Stimulated activated CD8-positive, alpha-beta memory T cell treated with anti-CD3 and anti-CD28 coated beads, Interleukin-4, amount 100 ng/mL, for 1 hour (primary cell): ENCODE measurements at places on chromosomes 1 and 21.

- no peak for DNase-seq
Measured at GRCh38 chr1:50853325-50853724, 106.7 kb downstream of the FAF1 start.

DNA sequence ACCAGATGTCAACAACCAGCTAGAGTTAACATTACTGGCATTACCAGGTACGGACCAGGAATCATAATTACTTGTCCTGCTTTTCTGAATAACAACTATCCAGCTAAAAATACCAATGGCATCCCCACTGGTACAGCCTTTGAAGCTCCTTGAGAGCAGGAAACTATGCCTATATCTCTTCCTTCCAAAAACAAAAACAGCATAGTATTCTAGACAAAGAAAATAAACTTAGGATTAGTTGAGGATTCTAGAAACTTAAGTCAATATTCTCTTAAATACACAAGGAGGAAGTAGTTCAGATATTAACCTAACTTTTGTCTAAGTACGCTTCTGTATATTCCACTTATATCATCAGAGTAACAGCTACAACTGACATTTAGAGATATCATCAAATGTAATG, 3.0 kb downstream of the FUBP1 start:
- DNase-seq, result no peak

DNA sequence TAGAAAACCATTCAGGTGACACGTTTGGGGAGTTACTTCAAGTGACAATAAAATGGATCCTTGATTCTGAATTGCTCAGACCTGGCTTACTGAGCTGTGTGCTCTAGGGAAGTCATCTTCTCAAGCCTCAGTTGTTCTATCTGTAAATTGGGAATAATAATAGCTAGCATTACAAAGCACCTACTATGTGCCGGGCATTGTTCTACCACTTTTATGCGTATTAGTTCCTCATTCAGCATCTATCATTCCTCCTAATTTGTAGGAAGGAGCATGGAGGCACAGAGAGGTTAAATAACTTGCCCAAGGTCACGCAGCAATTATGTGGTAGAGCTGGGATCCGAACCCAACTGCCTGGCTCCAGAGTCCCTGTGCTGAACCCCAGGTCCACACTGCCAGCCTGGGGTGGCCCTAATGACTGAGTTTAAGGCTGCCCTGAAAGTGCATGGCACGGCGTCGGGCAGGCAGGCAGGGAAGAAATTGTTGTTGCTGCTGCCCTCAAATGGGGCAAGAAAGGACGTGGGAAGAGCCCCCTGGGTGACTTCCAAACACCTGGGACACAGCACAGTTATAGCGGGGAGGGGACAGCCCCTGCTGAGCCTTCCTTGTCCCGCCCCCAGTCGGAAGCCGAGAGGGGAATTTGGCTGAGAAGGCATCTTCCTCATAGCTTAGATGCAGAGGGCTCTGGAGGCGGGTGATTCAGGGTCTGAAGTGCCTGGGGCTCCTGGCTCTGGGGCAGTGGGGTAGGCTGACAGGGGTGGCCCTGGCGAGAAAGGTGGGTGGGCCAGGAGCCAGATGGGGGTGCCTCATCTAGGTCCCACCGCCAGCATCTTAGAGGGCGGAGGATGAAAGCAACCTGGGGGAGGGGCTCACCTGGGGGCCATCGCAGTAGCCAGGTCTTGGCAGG, 86.5 kb upstream of the IFFO2 start:
- DNase-seq, result no peak

DNA sequence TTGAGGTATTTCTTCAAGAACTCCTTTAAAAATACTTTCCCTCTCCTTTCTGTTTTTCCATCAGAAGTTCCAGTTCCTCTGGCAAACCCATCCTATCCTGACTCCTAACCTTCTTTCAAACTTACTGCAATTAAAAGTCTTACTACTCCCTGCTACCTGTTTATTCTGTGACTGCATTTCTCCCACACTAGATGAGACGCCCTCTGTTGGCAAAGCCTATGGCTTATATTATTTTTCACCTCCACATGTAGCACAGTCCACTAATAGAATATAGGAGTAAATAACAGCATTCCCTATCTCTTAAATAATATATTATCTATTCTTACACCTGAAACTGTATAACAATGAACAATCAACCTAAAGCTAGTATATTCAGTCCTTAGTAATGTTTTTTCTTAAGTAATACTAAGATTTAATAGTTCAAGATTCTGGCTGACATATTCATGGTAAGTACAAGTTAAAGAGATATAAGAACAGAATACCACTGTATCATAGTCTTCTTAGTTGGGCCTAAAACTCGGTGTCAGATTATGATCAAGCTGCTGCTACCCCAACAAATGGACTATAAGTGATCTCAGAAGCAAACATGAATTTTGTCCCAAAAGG, 54.8 kb downstream of the RAB3GAP2 start:
- no peak for DNase-seq

- DNase-seq, result no peak
Measured at GRCh38 chr21:19565587-19565986, 1162.0 kb upstream of the TMPRSS15 start.

- DNase-seq, result no peak
Measured at GRCh38 chr1:29753244-29753643, 516.9 kb downstream of the PTPRU start.

DNA sequence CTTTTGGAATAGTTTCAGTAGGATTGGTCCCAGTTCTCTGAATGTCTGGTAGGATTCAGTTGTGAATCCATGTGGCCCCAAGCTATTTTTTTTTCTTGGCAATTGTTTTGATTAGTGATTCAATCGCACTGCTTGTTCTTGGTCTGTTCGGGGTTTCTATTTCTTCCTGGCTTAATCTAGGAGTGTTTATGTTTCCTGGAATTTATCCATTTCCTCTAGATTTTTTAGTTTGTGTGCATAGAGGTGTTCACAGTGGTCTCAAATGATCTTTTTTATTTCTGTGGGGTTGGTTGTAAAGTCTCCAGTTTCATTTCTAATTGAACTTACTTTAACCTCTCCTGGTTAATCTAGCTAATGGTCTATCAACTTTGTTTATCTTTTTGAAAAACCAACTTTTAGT, 117.6 kb downstream of the NME7 start:
- DNase-seq, result no peak

- DNase-seq, result no peak
Measured at GRCh38 chr1:107534632-107535031, 393.8 kb downstream of the NTNG1 start.

GRCh38 chr21:29481081-29481480, 182.4 kb downstream of the BACH1 start:
- DNase-seq, result no peak

GRCh38 chr1:64242895-64243756, 39.7 kb downstream of the UBE2U start:
- no peak for DNase-seq

GRCh38 chr21:42626171-42626570, 27.2 kb upstream of the PDE9A start:
- DNase-seq, result no peak

DNA sequence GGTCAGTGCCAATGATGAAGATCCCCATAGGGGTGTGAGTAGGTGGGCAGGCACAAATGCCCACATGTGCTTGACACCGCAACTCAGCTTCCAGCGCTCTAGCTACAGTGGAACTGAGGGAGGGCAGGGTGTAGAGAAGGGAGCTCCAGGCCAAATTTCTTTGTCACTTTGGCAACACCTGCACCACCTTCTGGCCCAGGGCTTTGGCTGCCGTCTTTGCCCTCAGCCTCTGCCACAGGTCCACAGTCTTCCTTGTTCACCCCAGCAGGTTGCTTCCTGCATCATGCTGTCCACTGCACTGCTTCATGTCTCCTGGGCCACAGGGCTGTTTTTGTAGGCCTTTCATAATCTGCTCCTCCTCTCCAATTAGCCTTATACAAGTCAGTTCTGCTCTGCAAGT, 20.4 kb upstream of the FMOD start:
- no peak for DNase-seq

- no peak for DNase-seq
Measured at GRCh38 chr1:2480236-2480985, 4.3 kb downstream of the PLCH2 start.

- DNase-seq, result no peak
Measured at GRCh38 chr1:43975249-43975961, 645 bp downstream of the ATP6V0B start.

- no peak for DNase-seq
Measured at GRCh38 chr1:20164694-20165202, 21.1 kb upstream of the UBXN10 start.

DNA sequence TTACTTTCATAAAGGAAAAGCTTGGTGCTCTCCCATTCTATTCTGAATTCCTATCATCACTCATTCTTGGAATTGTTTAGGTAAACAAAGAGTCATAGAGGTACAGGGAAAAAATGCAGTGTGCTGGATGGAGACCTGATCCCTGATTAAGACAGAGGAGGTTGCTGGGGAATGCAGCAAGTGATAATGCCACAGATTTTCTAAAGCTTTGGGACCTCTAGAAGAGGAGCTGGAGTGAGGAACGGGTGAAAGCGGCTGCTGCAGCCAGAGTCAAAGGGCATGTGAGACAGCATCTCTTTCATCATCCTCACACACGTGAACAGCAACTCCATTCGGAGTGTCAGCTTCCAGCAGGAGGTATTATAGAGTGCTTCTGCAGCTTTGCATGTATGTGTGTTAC, 54.9 kb upstream of the DIPK1A start:
- DNase-seq, result no peak

- no peak for DNase-seq
Measured at GRCh38 chr1:245154429-245155271, at the start of gene KIF26B. TSS of gene KIF26B (plus strand) at chr1:245154985. CDS start at chr1:245155425, 440 bp downstream.

DNA sequence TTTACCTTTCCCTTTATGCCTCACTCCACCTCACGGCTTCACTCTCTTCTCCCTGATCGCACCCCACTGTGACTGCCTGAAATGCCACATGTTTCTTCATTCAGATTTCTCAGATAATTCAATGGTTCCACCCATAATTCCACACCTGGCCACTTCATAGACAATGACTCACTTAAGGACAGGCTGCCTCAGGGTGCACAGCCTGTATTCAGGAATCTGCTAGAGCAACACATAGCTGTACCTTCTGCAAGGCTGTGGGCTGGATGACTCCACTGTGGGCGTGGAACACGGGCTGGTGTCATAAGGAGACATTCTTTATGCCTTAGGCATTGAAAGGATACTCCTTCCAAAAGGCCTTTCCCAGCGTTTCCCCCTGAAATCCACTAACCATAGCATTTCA, 36.1 kb downstream of the L1TD1 start:
- DNase-seq, result no peak

GRCh38 chr1:188249811-188250210, 1421.1 kb downstream of the PLA2G4A start:
- DNase-seq, result no peak

- DNase-seq, result no peak
Measured at GRCh38 chr21:45256912-45257672, 30.6 kb downstream of the POFUT2 start.

GRCh38 chr1:25818569-25818968, 1.2 kb upstream of the MTFR1L start:
- no peak for DNase-seq

GRCh38 chr1:223844787-223845036, 1.0 kb downstream of the TP53BP2 start:
- DNase-seq, result no peak

DNA sequence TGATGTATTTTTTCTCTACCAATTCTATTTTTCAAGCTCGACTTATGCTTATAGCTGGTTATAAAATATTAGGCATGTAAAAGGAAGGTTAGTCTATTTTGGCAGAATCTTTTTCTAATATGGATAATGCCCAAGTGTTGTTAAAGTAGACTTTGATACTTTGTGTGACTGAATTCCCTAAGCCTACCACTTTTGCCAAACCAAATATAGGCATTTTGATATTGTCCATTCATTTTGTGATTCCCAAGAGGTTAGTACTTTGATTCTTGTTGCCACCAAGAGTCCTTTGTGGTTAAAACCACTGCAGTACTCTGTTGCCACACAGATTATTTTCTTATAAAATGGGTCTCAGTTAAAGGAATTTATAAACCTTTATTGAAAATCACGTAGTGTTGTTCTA, 4.2 kb downstream of the WDR3 start:
- no peak for DNase-seq

DNA sequence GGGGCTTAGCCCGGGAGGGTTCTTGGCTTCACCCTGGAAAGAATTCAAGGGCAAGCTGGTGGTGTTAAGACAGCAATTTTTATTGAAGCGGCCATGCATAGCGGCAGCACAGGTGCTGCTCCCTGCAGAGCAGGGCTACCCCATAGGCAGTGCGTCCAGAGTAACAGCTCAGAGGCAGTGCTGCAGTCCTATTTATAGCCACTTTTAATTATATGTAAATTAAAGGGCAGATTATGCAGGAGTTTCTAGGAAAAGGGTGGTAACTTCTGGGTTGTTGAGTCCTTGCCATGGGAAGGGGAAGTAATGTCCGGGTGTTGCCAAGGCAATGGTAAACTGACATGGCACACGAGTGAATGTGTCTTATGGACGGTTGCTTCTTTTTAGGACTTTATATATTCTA, 57.0 kb downstream of the VPS26C start:
- no peak for DNase-seq

GRCh38 chr1:202599669-202600431, 110.4 kb downstream of the SYT2 start:
- DNase-seq, result no peak

DNA sequence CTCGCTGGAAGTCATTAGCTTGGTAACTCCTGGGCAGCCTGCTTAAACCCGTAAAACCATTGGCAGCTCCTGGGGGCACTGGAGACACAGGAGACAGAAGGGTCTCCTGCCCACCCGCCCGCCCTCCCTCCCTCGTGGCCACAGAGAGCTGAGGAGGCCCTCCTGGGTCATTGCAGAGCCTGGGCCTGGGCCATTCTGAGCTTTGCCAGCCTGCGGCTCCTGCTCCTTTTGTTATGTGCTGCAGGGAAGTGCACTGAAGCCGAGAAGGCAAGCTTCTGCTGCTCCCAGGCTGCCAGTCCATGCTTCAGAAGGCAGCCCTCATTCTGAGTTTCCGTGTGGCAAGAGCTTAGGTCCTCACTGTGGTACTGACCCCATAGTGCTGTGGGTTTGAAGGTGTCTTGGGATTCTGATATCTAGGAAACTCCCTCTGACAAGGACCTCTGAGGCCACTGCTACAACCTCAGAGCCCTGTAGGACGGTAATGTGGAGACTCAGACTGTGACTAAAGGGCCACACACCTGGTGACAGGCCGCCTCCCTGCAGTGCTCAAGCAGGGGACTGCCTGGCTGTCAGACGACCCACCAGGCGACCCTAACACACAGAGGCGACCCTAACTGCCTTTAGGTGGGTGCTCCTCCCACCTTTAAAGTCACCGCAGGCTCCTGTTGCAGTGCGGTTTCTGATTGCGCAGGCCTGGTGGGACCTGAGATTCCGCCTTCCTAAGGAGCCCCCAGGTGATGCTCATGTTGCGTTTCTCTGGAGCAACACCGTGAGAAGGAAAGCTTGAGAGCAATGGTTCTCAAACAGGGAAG, 118.7 kb downstream of the IER5 start:
- no peak for DNase-seq

- no peak for DNase-seq
Measured at GRCh38 chr1:70420320-70420719, 9.3 kb downstream of the CTH start.

- DNase-seq, result no peak
Measured at GRCh38 chr1:226987623-226988333, 47.7 kb downstream of the COQ8A start.
